ENCODE measurements at places on chromosomes 2 and 18.

GRCh38 chr2:164151522-164151921 lies 415.7 kb upstream of the FIGN start:
- DNase-seq, result no peak

- no peak for DNase-seq
Observed at GRCh38 chr2:1476617-1477195, 63.4 kb downstream of the TPO start.

GRCh38 chr18:58076052-58076451 lies 32.0 kb downstream of the NEDD4L start:
- DNase-seq, result no peak

DNA sequence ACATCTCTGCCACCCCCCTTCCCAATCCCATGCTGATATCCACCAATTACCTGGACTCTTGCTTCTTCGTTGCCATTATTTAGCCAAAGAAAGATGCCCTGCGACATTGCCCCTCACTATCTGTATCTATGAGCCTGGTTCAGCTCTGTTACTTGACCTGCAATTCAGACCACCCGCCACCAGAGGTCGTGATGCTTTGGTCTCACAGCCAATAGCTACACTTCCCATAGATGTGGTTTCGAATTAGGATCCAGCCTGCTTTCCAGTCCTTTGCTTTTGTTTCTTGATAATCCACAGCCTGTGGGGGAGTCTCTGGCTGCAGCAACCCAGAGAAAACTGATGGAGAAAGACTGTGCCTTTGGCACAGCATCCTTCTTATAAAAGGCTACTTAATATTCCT lies 239.4 kb downstream of the KLHL29 start:
- DNase-seq, result no peak
